ENCODE measurements at places on chromosomes 7 and 10.

DNA sequence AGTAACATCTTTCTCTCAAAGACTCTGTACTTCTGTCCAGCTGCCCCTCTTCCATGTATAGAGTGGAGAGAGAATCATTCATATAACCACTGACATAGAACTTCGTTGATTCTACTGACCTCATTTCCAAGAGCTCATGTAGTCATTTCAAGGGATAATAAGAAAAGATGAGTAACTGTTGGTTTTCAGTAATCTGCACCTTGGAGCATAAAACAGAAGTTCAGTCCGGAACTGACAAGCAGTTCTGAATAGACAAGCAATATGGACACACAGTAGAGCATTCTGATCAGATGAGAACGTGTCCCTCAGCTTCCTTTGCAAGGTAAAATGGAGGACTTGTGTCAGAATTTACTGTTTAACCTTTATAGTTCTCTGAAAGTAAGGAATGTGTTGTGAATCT, 847.1 kb downstream of the REEP3 start:
- no peak for DNase-seq

DNA sequence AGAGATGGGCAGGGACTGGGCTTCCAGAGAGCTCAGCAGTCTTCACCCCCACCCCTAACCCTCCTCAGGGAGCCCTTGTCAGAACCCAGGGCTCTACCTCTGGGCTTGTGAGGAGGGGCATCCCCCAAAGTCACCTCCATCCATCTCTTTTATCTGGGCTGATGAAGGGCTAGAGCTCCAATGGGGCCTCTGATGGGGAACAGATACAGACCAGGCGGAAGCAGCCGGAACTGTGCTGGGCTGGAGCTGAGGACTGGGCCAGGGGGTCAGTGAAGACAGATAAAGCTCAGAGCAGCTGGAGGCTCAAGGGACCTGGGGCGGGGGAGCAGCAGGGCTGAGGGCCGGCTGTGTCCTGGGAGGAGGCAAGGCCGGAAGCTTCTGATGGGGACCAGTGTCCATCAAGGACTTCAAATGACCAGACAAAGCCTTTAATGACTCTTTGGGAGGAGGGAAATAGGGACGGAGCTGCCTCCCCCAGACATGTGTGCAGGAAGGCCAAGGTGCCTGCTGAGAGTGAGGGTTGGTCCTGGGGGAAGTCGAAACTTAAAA, 10.2 kb downstream of the KAZALD1 start:
- DNase-seq = no peak

DNA sequence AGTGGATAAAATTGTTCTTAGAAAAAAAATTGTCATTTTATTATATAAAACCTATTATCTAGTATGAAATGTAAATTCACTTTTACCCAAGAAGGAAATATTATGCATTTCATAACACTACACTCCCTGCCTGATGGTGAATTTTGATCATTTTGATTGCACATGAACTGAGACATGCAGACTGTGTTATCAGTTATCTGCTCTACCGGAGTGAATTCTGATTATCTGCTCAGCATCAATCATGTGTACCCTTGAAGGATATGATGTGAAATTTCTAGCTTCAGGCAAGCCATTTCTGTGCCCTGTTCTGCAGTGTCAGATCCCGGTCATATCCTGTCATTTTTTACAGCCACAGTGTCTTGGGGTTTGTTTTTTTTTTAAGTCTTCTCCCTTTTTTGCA, 85.0 kb upstream of the FGL2 start:
- DNase-seq = no peak

- no peak for DNase-seq
Measured at GRCh38 chr7:153835712-153836265, 216.4 kb upstream of the DPP6 start.

All from midbrain (tissue), 1 donor.